ENCODE measurements at places on chromosomes 13 and 19.

GRCh38 chr13:20006206-20006605, 47.7 kb downstream of the ZMYM2 start:
- DNase-seq, result no peak

- no peak for DNase-seq
These were observed 54.9 kb upstream of the PCDH8 start for GRCh38 chr13:52903320-52903719.

DNA sequence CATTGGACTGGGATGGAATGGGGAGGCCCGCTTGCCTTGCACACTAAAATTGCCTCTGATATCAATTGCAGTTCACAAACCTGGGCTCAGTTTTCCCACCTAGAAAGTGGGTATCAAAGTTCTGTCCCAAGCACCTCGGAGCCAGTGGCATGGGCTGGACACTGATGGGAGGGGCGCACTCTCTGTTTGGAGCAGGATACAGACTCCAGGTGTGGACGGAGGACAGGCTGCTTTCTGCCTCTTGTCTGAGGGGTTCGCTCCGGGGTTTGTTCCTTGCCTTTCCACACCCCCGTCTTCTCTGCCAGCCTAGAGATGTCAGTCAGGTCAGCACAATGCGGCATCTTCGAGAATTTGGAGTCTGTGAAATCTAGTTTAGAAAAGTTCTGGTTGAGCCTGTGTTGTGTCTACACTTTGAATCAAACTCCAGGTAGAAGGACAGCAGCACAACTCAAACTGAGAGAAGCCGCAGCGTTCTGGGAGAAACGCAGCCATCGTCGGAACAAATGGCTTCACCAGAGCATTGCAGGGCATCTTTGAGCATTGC, 141.9 kb downstream of the TEX29 start:
- DNase-seq, result no peak

DNA sequence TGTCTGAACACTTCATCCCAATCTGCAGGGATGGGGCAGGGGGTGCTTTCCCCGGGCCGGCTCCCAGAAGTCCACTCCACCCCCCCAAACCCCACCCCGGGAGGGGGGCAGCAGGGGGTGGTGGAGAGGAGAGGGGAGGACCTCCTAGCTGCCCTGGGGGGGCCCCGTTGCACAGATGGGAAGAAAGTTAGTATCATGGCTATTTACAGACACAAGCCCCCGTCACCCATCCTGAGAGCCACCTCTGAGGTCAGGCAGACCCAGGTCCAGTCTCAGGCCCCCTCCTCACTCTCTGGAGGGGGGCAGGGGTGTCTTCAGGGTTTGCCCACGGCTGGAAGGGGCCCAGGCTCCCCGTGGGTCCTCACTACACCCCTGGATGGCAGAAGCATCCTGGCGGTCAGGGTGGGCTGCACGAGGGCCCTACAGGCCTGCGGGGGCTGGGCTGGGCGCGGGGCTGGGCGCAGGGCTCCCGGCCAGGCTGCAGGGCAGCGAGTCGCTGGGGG, 5.8 kb upstream of the REXO1 start:
- no peak for DNase-seq

DNA sequence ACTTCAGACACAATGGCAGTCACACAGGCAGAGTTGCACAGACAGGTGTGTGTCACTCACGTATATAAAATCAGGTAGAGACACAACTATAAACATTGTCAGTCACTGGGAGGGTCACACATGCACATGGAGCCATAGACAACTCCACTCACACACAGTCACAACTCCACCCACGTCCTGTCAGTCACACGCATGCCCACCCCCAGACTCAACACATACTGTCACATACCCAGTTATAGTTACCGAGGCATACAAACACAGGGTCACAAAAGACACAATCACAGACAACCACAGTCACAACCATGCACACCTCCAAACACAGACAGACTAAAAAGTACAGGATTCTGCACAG, 1.5 kb downstream of the NUMBL start:
- no peak for DNase-seq

DNA sequence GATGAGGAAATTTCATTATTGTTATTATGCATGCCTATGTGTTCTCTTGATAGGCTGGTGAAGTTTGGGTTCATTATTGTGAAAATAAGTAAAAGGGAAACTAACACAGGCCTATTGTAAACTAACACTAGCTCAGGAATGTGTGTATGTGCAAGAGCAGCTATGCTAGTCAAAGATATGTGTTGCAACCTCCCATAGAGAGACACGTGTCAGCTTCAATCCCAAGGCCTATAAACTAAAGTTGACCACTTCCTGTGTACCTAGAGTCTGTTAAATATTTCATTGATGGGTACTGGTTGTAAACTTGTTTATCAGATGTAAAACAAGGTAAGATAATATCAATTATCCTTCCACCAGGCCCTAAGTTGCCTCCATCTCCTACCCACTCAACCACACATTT, 44.7 kb upstream of the ZNF30 start:
- DNase-seq, result no peak

DNA sequence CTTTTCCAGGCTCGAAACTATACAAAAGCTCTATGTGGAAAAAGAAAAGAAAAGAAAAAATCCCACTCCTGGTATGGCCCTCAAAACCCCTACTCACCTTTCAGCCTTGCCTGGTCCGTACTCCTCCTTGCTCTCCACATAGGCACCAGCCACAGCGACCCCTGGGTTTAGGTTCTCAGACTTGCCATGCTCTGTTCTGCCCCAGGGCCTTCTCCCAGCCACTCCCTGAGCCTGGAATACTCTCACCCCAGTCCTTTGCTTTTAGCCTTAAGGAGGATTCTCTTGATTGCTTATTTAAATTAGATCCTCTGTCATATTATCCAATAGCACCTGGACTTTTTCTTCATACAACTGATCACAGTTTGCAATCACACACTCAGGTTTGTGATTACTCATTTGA, 522.5 kb downstream of the DIAPH3 start:
- DNase-seq, result no peak

DNA sequence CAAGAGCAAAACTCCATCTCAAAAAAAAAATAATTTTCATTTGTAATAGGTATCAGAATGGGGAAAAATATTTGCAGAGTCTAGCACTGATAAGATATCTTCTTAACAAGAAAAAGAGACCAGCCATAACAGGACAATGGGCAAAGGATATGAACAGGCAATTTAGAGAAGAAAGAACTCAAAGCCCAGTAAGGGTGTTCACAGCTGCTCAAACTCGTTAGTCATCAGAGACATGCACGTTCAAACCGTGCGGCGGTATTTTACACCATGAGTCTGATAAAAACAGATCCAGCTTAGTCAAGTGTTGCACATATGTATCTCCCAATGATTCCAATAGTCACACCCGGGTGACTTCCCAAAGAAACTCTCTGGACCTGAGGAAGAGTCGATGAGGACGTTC, 13.7 kb upstream of the NCCRP1 start:
- DNase-seq, result no peak

DNA sequence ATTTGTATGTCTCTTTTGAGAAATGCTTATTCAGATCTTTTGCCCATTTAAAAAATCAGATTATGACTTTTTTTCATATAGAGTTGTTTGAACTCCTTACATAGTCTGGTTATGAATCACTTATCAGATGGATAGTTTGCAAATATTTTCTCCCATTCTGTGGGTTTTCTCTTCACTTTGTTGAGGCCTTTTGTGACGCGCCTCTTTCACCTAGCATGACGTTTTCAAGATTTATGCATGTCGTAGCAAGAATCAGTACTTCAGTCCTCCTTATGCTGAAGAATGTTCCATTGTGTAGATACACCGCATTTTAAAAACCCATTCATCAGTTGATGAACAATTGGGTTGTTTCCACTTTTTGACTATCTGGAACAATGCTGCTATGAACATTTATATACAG, 13.4 kb downstream of the PABPC3 start:
- no peak for DNase-seq

- no peak for DNase-seq
These were observed 1666.0 kb downstream of the EFNB2 start for GRCh38 chr13:104869501-104869900.

GRCh38 chr19:36014012-36014924, at the start of gene ALKBH6:
ALKBH6 (minus strand) TSS chr19:36014213; CDS start chr19:36013397, 816 bp downstream.
- DNase-seq, result peak; percentile 98

DNA sequence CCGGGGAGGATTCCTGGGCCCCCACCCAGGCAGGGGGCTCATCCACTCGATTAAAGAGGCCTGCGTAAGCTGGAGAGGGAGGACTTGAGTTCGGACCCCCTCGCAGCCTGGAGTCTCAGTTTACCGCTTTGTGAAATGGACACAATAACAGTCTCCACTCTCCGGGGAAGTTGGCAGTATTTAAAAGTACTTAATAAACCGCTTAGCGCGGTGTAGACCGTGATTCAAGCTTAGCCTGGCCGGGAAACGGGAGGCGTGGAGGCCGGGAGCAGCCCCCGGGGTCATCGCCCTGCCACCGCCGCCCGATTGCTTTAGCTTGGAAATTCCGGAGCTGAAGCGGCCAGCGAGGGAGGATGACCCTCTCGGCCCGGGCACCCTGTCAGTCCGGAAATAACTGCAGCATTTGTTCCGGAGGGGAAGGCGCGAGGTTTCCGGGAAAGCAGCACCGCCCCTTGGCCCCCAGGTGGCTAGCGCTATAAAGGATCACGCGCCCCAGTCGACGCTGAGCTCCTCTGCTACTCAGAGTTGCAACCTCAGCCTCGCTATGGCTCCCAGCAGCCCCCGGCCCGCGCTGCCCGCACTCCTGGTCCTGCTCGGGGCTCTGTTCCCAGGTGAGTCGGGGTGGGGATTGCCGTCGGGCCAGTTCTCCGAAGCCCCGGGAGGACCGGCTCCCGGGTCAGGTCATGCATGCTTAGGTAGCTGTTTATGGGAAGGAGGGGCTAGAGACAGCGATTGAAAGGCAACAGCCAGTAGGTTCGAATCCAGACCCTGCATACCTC, at the start of gene ICAM1:
ICAM1 (plus strand) TSS at position 505 of the 779 bp plus-strand sequence; CDS start at position 545, 40 bp downstream.
- DNase-seq, result peak; percentile 53

DNA sequence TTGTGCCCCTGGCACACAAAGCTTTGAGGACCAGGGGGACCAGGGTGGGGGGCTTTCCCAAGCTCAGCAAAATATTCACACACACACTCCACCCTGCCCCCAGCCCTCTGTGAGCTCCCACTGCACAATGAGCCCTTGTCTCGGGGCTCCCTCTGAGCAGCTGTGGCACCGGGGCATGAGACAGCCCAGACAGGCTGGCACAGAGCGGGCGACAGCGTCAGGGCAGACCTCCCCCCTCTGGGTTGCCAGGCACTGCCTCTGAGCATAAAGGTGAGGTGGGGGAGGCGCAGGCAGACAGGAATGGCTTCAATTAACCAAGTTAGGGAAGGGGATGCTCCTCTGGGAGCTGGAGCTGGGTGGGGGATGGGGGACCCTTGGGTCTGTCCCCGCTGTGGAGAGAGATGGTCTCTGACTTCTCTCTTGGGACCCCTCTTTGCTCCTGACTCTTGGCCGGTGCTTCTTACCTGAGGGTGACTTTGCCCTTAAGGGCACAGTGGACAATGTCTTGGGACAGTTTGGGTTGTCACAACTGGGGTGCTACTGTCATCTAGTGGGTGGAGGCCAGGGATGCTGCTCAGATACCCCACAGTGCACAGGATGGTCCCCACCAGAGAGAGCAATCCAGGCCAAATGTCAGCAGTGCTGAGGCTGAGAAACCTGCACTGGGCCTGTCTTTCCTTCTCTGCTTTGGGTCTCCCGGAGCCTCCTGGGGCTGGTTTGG, 30.3 kb downstream of the LYL1 start:
- no peak for DNase-seq

GRCh38 chr13:46516599-46517338, 36.2 kb upstream of the LRCH1 start:
- DNase-seq, result no peak

DNA sequence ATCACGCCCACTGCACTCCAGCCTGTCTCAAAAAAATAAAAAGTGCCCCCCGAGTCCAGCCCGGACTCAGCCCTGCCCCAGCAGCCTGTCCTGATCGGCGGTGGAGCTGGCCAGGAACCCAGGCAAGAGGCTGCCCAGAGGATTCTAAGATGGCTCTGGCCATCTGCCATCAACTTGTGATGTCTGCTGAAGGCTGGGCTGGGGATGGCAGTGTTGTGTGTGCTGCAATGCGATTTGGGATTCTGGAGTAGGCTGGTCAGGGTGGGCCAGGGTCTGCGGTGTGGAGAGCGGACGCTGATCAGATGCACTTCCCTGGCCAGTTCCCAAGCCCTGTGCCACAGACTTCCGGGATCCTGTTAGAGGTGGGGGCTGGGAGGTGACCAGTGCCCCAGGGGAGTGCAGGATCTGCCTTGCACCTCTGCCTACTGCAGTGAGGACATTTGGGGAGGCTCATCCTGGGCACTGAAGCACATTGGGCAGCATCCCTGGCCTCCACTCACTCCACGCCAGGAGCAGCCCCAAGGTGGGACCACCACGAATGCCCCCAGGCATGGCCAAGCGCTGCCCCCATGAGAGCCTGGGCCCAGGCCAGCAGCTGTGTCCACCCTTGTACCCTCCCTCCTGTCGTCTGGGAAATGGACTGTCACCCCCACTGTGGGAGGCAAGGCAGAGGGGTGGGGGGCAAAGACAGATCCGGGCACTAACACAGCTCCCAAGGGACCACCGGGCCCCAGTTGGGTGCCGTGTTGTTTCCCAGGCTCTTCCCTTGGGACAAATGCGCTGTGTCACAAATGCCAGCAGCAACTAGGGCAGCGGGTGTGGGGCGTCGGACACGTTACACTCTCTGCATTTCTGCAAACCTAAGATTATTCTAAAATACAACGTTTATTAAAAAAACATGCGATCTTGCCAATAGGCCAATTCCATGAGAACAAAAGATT, 3.4 kb upstream of the TBXA2R start:
- DNase-seq, result no peak

DNA sequence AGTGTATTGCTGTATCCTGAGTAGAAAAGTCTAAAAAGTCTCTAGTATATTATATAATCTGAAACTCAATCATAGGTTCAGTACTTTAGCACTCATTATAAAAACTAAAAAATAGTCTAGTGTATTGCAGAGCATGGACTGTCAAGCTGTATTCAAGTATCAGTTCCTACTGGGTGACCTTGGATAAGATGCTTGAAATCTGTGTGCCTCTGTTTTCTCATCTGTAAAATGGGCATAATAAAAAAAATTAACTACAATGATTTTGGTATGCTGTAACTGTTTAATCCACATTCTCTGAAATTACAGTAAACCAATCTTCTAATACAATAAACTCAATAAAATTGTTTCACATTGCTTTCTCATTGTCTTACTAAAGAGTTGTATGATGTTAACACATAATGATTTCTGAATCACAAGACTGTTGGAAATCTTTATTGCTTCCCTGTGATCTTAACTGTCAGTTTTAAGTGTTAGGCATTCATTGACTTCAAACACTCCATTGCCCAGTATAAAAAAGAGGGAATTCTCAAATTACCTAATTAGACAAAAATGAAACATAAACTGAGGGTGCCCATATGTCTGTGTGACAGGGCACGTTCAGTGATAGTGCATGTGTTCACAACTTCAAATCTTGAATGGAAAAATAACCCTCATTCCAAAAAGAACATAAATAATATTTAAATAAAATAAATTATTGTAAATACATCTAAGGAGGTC, 2.2 kb downstream of the STARD13 start:
- DNase-seq, result no peak

GRCh38 chr13:111954661-111955411, 112.1 kb upstream of the SOX1 start:
- DNase-seq, result no peak
